ENCODE measurements at places on chromosomes 5 and 9.

GRCh38 chr5:87653242-87653641 is 240.5 kb upstream of the CCNH start:
- DNase-seq = no peak

DNA sequence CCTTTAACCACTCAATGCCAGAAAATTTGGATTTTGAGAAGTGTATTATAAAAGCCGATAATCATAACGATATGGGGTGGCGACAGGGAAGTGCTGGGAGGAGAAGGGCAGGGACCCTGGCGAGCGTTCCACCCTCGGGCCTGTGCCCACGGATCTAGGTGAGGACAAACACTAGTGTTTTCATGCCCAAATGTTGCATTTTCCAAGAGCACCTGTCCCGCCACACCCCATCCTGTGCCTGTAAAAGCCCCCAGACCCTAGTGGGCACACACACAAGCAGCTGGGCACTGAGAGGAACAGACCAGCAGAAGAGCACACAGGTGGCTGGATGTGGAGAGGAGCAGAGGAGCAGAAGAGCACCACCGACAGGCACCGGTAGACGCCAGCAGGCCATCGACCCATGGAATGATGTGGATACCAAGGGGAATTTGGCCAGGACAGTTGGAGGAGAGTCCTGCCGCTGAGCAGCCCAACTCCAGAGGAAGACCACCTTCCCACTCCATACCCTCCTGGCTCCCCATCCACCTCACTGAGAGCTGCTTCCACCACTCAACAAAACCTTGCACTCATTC is 315.0 kb downstream of the EDIL3 start:
- DNase-seq = no peak

GRCh38 chr5:373710-374602 is 52.4 kb downstream of the AHRR start:
- peak; percentile 52 for DNase-seq

DNA sequence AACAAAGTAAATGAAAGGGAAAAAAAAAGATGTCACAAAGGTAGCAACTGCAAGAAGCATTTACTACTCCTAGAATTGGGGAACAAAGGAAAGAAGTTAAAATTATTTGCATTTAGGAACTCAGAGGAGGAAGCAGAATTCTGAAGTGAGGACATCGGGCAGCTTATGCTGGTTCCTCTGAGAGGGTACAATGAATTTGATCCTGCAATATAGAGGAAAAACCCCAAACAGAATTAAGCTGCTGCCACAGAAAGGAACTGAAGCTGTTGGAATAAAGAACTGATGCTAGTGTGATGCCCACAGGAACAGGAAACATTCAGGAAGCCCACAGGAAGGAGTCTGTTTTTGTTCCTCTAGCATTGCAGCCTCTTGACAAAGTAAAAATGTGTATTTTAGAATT is 22.3 kb upstream of the TBCA start:
- DNase-seq = no peak

GRCh38 chr5:144481861-144482260 is 311.2 kb downstream of the KCTD16 start:
- no peak for DNase-seq

DNA sequence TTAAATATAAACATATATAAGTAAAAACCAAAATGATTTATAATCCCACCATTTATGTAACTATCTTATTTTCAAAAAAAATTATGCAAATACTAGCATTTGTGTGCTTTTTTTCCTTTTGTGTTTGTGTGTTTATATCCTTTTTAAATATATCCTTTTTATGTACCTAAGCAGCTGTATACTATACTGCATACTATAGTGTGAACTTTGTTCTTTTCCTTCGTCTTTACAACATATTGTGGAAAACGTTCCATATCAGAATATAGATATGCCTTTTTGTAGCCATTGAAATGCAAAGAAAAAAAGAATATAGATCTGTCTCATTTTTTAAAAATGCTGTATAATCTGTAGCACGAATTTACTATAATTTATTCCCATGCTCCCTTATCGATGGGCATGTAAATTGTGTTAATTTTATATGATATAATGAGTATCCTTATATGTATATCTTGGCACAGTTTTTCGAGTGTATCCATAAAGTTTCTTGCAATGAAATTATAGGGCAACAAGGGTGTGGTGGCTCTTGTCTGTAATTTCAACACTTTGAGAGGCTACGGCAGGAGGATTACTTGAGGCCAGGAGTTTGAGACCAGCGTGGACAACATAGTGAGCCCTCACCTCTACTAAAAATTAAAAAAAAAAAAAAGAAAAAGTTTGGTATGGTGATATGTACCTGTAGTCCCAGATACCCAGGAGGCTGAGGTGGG is 83.3 kb downstream of the STK32A start:
- no peak for DNase-seq

DNA sequence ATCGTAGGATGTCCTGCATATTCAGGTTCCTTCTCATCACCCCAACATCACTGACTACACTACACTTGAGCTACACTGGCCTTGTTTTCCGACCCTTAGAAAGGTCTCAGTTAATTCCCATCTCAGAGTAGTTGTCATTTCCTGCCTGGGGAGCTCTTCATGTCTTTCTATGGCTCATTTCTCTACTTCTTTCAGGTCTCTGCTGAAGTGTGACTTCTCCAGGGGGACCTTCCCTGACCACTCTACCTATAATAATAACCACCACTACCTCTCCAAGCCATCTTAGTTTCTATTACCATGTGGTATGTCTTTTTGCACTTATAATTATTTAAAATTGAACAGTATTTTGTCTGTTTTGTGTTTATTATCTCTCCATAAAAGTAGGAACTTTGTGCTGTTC is 113.2 kb downstream of the STARD4 start:
- DNase-seq = no peak

GRCh38 chr5:95449460-95449859 is 58.3 kb downstream of the FAM81B start:
- DNase-seq = no peak

DNA sequence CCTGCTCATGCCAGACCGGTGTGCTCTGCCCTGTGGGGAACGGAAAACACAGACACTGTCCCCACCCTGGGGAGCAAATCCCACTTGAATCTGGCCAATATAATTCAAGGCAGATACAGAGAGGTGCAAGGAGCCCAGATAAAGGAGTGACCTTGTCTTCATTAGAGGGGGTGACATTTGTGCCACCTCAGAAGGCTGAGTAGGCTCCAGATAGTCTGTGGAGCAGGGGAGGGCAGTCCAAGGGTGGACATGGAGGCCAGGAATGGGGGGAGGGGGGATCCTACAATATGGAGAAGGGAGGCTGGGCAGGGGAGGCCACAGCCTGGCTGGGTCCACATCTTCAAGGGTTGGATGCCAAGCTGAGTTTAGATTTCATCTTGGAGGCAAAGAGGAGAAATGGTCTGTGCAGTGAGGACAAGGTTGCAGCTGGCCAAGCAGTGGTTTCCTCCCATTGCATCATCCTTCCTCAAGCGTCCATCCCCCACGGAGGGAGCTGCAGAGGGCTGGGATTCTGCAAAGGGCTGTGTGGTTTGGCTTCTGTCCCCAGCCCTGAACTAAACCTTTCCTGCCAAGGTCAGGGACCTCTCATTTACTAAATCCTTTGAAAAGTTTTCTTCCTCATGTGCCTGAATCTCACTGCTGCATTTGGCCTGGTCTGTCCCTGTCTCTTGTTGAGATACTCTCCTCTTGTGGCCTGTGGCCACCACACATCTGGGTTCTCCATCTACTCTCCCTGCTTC is 60.1 kb downstream of the GALNT12 start:
- DNase-seq = no peak

GRCh38 chr9:116208417-116209232 is 55.0 kb downstream of the PAPPA start:
- DNase-seq = no peak

GRCh38 chr5:52859628-52860027 is 71.9 kb downstream of the ITGA1 start:
- no peak for DNase-seq

DNA sequence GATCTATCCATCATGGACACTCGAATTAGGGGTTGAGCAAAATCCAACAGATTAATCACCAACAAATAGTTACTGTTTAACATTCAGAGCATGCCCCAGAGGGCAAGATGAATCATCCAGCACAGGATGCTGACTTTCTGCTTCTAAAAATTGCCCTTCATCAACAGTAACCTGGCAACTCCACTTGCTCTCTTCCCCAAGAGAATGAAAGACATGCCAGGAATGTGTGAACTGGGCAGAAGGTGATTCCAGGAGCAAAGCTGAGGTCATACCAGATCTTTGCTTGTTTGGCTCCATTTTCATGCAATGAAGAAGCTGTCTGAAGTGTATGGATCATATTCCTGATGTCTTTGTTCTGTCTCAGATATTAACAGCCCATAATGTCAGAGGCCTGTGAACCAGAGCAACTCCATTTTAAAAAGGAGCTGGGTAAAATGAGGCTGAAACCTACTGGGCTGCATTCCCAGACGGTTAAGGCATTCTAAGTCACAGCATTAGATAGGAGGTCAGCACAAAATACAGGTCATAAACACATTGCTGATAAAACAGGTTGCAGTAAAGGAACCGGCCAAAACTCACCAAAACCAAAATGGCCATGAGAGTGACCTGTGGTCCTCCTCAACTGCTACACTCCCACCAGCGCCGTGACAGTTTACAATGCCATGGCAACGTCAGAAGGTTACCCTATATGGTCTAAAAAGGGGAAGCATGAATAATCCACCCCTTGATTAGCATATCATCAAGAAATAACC is 2.5 kb upstream of the ZNF367 start:
- DNase-seq = no peak

DNA sequence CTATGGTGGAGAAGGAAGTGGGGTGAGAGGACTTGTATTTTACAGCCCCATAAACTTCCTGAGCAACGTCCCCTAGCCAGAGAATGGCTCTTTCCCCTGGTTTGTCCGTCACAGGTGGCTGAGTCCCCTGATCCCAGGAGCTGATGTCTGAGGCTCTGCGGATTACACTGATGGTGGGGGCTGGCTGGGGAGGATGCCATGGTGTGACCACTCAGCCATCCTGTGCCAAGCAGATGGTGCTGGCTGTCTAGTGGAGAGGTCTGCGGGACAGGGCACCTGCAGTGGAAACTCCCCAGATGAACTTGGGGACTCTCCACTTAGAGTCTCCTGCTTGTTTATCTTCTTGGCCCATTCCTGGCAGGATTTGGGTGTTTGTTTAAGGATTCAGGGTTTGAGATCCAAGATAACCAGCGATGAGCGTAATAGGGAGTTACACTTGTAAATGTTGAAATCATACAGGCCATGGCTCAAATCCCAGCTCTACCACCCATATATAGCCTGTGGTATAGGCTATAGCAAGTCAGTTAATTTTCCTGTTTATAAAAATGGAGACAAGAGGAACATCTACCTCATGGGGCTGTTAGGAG is 4.7 kb upstream of the PTGS1 start:
- DNase-seq = no peak

DNA sequence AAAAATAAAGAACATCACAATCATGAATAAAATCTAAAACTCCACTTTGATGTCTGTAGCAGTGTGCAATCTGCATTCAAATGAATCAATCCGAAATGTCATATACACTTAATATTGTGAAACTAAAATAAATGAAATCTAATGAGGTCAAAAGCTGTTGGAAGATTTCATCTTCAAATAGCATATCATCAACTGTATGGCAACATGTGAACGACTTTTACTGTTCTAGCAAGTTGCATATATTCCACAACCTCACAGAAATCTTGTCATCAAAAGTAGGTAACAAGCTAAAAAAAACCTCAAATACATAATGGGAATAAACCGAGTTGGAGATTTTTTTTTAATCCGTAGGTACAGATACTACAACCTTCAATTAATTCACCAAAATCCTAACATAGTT is 1.2 kb downstream of the PTBP3 start:
- DNase-seq = no peak

- no peak for DNase-seq
Measured at GRCh38 chr5:90747693-90748092, 189.1 kb downstream of the ADGRV1 start.

Measured in activated CD8-positive, alpha-beta memory T cell treated with anti-CD3 and anti-CD28 coated beads for 1 hour (primary cell).